Femur (tissue), 1 donor: ENCODE measurements at places on chromosomes 2 and 18.
A peak's percentile ranks its signal among the peaks of the same experiment; 100 is the strongest.

- DNase-seq, result no peak
Observed at GRCh38 chr2:216399621-216400020, 12.7 kb upstream of the SMARCAL1 start.

GRCh38 chr2:179579800-179580199 is 281.6 kb downstream of the ZNF385B start:
- DNase-seq, result no peak

DNA sequence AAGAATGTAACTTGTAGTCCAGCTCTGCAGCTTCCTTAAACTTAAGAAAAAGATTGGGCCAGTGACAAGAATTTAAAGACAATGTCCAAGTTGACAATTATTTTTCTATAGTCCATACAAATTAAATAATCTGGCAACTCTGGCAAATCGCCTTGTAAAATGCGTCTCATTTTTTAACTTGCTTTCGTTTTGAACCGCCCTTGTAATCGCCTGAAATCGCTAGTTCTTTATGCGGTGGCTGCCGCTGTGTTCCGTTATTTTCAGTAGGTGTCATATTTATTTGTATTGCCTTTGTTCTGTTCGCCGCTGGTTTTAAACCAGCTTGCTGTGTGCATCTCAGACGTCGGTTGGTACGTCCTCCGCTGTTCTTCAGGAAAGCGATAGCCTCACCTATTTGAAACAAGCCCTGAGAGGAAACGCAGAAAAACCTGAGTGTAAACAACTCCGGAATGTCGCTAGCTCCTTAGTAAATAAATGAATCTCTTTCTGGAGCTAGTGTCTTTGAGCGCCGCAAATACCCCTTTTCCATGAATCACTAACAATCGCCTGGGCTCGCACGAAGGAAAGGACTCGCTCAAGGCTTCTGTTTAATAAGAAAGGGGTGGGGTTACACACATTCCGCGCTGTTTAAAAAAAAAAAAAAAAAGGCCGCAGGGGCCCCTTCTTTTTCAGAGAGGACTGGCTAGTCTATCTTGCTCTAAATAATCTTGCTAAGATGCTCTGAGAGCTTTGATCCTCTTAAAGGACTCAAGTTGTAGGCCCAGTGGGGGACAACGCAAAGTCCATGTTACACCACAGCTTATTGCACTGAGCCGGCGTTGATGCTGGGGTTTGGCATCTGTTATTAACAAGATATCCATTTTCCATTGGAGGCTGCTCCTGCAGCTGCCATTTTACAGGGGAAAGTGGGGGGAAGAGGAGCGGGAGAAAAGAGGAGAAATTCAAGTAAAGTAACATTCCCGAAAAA is 3.0 kb downstream of the HOXD8 start:
- DNase-seq, result no peak

- DNase-seq, result no peak
Observed at GRCh38 chr2:126645211-126645618, 10.7 kb upstream of the GYPC start.

GRCh38 chr2:64017811-64018700 is 1.2 kb downstream of the VPS54 start:
- DNase-seq, result peak; percentile 44

- no peak for DNase-seq
Observed at GRCh38 chr18:46320297-46320696, 216.1 kb downstream of the HAUS1 start.

- no peak for DNase-seq
Observed at GRCh38 chr2:71898851-71899681, 248.6 kb downstream of the CYP26B1 start.

DNA sequence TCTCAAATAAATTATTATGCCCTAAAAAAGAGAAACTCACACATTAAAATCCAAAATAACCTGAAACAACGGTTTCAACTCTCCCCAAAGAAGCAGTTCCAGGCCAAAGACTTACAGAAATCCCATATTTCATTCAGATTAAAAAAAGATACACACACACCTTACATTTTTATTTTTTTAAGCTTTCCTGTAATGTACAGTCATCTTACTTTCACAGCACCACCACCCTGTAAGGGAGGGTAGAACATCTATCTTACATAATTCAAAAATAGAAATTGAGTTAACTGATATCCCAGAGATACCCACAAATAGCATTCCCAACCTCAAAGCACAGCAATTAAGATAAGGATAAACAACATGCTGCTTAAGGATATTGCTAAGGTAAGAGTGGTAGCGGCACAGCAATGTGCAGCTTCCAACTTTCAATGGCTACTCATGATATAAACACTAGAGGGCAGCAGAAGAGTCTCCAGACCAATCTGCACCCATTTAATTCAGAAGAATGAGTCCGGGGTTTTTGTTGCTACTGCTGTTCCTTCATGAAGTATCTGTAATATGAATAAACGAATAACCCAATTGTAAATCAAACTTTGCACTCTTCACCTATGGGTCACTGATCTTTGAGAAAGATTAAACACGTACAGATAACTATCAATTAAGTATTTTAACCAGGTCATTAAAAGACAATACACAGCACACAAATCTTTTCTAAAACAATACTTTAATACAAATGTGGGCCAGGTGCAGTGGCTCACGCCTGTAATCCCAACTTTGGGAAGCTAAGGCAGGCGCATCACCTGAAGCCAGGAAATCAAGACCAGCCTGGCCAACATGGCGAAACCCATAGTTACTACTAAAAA is 11.3 kb downstream of the GFPT1 start:
- no peak for DNase-seq

- no peak for DNase-seq
Observed at GRCh38 chr2:18077704-18078103, 199.2 kb downstream of the KCNS3 start.
